ENCODE measurements at places on chromosomes 13 and 19.

GRCh38 chr19:5800361-5801270, 4.3 kb upstream of the NRTN start:
- no peak for DNase-seq

DNA sequence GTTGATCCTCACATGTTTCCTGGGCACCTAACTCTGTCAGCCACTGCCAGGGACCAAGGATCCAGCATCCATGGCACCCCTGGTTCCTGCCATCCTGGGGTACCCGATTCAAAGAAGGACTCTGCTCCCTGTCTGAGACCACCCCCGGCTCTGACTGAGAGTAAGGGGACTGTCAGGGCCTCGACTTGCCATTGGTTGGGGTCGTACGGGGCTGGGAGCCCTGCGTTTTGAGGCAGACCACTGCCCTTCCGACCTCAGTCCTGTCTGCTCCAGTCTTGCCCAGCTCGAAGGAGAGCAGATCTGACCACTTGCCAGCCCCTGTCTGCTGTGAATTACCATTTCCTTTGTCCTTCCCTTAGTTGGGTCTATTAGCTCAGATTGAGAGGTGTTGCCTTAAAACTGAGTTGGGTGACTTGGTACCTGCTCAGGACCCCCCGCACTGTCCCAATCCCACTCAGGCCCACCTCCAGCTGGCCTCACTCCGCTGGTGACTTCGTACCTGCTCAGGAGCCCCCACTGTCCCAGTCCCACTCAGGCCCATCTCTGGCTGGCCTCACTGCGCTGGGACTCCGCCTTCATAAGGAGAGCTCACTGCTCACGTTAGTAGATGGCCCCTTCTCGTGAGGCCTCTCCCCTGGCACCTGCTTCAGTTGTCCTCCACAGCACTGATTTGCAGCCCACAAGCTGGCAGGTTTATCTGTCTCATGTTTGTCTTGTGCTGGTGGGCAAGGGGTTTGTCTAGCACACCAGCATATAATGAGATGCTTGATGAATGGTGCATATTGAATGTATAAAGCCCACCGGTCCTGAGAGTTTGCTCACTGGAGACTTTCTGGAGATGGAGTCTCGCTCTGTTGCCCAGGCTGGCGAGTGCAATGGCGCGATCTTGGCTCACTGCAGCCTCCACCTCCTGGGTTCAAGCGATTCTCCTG, 3.9 kb downstream of the RPL28 start:
- no peak for DNase-seq

DNA sequence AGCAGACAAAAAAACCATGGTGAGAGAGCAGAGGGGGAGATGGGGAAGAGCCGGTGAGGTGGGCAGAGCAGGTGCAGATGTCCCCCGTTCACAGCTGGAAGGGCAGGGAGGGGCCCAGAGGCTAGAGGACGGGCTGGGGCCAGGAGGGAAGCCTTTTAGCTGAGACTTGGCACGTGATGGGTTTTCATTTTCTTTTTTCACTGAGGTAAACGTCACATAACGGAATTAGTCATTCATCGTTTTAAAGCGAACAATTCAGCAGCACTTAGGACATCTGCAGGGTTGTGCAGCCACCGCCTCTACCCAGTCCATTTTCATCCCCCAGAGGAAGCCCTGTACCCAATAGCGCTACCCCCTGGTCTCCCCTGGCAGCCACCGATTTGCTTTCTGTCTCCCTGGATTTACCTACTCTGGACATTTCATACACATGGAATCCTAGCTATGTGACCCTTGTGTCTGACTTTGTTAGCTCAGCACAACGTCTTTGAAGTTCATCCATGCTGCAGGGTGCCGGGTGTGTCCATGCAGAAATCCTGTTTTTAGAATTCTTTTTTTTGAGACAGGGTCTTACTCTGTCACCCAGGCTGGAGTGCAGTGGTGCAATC, 16.0 kb upstream of the EMC10 start:
- DNase-seq: no peak

- no peak for DNase-seq
Measured at GRCh38 chr19:18698321-18699167, 15.1 kb downstream of the CRTC1 start.

- no peak for DNase-seq
Measured at GRCh38 chr13:31798189-31798588, 58.9 kb downstream of the RXFP2 start.

- DNase-seq: peak; percentile 45
Measured at GRCh38 chr13:98576200-98576945, 534 bp downstream of the STK24 start.

DNA sequence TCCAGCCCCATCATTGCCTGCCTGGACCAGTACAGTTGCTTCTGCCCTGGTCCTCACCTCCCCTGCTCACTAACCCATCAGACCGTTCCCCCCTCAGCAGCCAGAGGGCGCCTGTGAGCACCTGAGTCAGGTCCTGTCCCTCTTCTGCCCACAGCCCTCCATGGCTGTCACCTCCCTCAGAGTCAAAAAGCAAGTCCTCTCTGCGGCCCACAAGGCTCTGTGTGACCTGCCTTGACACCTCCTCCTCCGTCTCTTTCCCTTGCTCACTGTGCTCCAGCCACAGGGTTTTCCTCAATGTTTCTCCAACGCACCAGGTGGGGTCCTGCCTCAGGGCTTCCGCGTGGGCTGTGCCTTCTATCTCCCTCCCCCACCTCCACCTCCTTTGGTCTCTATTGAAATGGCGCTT, 29.4 kb upstream of the PTPRS start:
- no peak for DNase-seq

DNA sequence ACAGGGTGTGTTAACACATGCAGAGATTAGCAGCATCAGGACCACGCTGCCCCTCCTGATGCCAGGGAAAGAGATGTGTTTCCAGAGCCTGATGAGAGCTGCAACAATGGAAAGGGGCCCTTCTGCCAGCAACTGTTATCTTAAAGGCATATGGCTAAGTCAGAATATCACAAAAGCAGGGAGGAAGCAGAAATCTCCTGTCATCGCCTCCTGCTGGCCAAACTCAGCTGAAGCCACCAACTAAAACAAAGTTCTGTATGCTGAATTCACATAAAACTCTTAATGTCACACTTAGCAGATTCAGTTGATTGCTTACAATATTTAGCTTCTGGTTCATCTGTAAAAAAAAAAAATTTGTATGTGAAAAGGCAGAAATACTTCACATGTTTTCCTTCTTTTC, 178.2 kb downstream of the GPC5 start:
- DNase-seq: no peak

All from spinal cord (tissue), 10 donors.